ENCODE measurements at places on chromosomes 3 and 15.
A peak's percentile ranks its signal among the peaks of the same experiment; 100 is the strongest.

GRCh38 chr15:43913026-43913780, 86.4 kb downstream of the WDR76 start:
- peak; percentile 85 for DNase-seq

DNA sequence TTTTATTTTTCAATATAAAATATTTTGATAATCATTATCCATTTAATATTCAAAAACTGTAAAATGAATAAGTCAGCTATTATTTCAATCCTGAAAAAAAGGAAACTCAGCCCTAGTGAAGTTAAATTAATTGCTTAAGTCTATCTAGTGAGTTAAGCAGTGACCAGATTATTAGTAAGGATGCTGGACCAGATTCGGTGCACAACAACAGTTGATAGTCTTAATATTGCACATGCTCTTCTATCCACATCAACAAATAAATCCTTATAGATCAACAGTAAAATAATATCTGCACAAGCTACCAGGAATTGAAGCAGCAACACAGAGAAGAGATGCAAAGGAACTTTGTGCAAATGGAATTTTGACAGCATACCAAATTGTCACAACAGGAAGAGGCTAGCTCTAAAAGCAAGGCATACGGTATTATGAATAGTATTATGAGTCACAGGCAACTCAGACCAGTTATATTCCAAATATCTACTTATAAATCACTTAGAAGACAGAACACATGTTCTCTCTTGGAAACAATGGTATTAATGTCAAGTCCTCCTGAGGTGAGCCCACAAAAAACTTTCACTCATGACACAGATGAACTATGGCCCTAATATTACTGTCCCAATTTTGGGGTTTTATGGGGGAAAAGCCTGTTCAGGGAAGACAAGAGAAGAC, 24.9 kb downstream of the VPS13C start:
- no peak for DNase-seq

GRCh38 chr15:57059026-57059660, 140.7 kb downstream of the TCF12 start:
- no peak for DNase-seq

GRCh38 chr3:128804017-128804810, 75.2 kb upstream of the ACAD9 start:
- DNase-seq, result no peak

DNA sequence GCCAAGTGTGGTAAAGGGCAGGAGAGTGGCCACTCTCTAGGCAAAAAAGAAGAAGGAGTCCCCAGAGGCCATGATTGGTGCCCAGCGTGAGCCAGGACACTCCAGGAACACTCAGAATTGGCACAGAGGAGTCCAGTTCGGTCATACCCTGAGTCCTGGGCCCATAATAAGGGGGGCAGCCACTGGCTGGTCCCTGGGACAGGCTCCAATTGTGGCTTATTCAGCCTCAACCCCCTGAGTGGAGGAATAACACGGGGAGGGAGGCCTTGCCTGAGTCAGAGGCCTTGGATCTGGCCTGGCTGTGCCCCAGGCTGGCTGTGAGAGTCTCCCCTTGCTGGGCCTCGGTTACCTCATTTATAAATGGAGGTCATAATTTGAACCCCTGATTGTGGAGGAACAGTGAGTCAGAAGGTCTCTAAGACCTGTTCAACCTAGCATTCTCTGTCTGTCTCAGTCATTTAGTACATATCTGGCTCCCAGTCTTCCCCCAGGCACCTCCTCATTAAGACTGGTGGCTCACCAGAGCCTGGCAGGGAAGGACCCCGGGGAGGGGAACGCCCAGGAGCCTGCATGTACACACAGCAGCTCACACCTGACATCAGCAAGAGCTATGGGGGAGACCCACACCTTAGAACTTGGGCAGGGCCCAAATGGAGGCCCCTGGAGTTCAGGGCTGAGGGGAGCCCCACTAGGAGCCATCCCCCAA, 95.9 kb upstream of the ATP2B2 start:
- no peak for DNase-seq

- no peak for DNase-seq
These were observed 262.8 kb downstream of the RORA start for GRCh38 chr15:60966316-60966715.

DNA sequence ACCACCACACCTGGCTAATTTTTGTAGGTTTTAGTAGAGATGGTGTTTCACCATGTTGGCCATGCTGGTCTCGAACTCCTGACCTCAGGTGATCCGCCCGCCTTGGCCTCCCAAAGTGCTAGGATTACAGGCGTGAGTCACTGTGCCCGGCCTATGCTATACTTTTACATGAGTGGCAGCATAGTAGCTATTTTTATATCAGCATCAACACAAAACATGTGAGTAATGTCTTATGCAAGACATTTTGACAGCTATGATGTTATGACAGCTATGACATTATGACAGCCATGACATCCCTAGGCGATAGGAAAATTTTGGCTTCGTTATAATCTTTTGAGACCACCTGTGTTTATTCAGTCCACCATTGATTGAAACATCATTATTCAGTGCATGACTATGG, 4.1 kb upstream of the NAALADL2 start:
- DNase-seq, result no peak

DNA sequence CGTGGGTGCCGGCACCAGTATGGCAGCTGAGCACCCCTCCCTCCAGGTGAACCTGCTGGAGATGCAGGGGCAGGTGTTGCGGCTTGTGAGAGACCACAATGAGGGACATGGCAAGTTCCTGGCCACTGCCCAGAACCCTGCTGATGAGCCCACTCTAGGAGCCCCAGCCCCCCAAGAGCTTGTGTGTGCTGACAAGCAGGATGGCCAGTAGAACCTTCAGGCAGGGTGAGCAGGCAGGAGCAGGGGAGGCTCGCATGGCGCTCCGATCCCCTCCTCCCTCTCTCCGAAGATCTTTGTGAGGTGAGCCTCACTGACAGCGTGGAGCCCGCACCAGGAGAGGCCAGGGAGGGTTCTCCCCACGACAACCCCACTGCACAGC, 29.8 kb downstream of the NGRN start:
- DNase-seq, result no peak

- DNase-seq, result no peak
These were observed 153.1 kb downstream of the LIPC start for GRCh38 chr15:58584789-58585461.

GRCh38 chr3:122356402-122356801, 26.6 kb downstream of the MIX23 start:
- DNase-seq, result no peak

- DNase-seq, result no peak
These were observed 378.4 kb upstream of the AGTR1 start for GRCh38 chr3:148319161-148319915.

DNA sequence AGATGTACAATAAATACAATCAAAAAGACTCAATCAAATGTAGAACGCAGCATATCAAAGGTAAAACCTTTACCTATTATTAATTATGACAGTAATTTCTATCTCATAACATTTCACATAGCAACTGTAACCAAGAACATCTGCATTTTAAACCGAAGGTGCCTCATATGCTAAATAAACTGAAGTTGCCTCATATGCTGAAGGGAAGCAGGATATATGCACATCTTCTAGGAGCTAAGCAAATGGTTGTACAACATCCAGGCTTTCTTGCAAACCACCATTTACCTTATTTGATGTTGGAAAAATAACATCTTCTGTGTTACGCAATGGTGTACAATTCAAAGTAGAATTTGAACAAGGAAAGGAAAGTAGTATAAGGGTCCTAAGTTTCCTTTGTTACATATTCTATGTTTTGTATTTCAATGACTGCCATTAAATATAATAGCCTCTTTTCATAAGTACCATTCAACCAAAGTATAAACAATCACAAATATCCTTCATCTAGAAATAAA, 145.9 kb downstream of the SATB1 start:
- DNase-seq, result no peak

- DNase-seq, result no peak
These were observed 231.6 kb upstream of the AGTR1 start for GRCh38 chr3:148466143-148466542.

DNA sequence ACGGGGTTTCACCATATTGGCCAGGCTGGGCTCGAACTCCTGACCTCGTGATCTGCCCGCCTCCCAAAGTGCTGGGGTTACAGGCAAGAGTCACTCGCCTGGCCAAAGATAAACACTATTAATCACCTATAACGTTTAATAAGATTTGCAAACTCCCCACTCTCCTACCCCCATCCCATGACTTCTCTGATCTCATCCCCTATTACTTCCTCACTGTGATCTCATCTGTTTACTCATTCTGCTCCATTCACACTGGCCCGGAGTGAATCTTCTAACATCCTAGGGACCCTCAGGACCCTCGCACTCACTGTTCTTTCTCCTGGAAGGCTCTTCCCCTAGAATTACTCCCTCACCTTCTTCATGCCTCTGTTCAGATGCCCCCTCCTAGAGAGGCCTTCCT, 78.9 kb downstream of the DGKG start:
- DNase-seq, result no peak

GRCh38 chr15:33278816-33279612, 31.8 kb upstream of the RYR3 start:
- DNase-seq, result peak; percentile 80

DNA sequence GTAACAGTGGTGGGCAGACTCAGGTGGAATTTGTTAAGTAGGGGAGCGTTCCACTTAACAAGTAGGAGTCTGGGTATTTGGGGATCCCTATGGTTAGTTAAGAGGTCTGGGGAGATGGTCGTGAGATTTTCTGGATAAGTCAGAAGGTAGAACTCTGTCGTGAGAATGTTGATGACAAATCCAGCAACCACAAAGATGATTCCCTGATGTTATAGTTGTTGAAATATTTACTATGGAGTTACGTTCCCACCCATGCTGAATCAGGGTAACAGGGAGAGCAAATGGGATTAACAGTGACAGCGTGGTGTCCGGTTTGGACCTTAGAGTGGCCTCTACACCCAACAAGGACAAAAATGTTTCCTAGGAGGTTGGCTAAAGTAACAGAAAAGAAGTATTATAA, 110.8 kb downstream of the MFSD1 start:
- no peak for DNase-seq

DNA sequence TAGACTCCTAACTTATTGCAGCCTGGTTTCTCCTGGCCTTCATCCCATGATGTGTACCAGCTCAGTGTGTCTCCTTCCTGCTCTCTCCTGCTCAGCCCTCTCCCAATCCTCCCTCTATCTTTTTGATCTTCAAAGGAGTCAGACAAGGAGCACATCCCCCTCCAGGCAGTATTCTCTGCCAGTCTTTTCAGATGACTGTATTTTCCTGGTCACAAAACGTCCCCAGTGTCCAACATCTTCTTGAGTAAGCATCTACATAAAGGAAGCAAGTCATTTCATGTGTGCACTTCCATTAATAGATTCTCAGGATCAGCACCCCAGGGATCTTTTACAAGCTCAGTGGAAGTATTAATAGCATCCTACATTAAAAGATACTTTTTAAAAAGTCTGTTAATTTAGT, 148.9 kb upstream of the THBS1 start:
- no peak for DNase-seq

DNA sequence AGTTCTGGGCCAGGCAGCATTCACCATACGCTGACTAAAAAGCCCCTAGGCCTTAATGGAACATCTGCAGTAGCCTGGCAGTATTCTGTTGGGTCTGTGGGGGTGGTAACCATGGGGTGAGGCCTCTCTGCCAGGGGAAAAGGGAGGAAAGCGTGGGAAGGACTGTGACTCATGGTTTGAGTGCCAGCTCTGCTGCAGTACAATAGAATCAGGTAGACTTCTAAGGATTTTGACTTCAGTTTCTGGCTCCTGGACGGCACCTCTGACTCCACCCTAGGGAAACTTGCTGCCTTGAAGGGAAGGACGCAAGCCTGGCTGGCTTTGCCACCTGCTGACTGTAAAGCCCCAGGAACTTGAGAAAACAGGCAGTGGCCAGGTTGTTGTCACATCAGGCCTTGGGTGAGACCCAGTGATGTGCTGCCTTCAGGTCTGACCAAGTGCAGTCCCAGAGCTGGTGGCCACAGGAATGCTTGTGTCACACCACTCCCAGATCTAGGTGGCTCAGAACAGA, 148.6 kb downstream of the SUCNR1 start:
- peak; percentile 16 for DNase-seq

- DNase-seq, result no peak
These were observed 384.7 kb downstream of the ZIC1 start for GRCh38 chr3:147793841-147794240.

DNA sequence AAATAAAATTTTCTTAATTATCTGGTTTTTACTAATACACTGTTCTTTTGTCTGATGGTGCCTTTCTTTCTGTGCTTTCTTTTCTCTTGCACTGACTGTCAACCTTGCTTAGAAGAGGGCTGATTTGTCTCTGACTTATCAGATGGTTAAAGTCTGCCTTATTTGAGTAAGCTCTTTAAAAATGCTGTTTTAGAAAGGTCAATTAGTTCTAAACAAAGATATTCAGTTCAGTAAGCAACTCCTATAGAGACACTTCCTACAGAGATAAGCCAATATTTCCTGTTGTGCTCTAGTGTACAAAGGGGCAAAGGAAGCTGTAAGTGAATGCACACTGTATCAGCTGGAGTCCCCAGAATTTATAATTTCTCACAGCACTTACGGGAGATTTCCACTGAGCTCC, 153.4 kb upstream of the TSPAN3 start:
- no peak for DNase-seq

DNA sequence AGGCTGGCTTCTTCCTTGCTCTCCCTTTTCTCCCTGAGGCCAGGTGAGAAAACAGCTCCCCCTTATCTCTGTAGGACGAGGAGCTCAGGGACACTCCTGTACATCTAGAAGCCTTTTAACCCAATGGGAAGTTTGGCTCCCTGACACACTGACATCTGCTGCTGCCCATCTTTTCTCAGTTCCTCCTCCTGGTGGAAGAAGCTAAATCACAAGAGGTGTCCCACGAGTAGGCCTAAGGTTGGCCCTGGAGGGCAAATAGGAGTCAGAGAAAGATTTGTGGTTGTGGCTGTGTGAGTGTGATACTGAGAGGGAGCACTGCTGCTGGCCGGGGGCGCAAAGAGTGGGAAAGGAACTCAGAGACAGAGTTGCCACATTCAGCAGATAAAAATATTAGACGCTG, 49.5 kb downstream of the ARHGAP31 start:
- no peak for DNase-seq
